ENCODE measurements at places on chromosomes 11 and 22.
A peak's percentile ranks its signal among the peaks of the same experiment; 100 is the strongest.

GRCh38 chr11:4523666-4524065 is 21.3 kb upstream of the OR52M1 start:
- no peak overlapping the region for H3K4me3 ChIP-seq
- no peak overlapping the region for H3K27ac ChIP-seq
- no peaks in the 10 kb centered on the region for H3K4me1 ChIP-seq
- H3K36me3 ChIP-seq: no peaks in the 10 kb centered on the region
- no peaks in the 10 kb centered on the region for H3K27me3 ChIP-seq

GRCh38 chr22:33832558-33833151 is 87.6 kb downstream of the LARGE1 start:
- no peak overlapping the region for H3K27ac ChIP-seq
- no peak overlapping the region for H3K4me3 ChIP-seq
- peaks cover 46% of the 10 kb centered on the region for H3K4me1 ChIP-seq
- DNase-seq: no peak
- no peaks in the 10 kb centered on the region for H3K36me3 ChIP-seq

DNA sequence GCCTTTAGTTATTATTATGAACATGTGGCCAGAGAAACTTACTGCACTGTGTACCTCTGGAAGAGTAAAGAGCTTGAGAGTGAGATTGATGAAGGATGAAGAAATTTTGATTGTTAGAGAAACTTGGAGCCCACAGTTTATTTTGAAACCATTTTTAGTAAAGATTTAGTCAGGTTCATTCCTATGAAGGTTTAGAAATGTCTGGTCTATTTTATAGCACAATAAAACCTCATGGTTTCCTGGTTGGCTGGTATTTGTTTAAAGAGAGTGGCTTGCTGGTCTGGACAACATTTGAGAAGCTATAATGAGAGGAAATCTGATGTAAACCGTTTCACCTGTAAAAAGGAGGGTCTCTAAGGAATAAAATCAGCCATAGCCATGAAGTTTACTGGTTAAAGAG is 8.8 kb upstream of the PDE3B start:
- no peaks in the 10 kb centered on the region for H3K36me3 ChIP-seq
- no peaks in the 10 kb centered on the region for H3K27me3 ChIP-seq
- H3K27ac ChIP-seq: peak overlapping the region; percentile 71
- H3K4me1 ChIP-seq: peaks cover 22% of the 10 kb centered on the region
- no peak for DNase-seq
- no peak overlapping the region for H3K4me3 ChIP-seq

DNA sequence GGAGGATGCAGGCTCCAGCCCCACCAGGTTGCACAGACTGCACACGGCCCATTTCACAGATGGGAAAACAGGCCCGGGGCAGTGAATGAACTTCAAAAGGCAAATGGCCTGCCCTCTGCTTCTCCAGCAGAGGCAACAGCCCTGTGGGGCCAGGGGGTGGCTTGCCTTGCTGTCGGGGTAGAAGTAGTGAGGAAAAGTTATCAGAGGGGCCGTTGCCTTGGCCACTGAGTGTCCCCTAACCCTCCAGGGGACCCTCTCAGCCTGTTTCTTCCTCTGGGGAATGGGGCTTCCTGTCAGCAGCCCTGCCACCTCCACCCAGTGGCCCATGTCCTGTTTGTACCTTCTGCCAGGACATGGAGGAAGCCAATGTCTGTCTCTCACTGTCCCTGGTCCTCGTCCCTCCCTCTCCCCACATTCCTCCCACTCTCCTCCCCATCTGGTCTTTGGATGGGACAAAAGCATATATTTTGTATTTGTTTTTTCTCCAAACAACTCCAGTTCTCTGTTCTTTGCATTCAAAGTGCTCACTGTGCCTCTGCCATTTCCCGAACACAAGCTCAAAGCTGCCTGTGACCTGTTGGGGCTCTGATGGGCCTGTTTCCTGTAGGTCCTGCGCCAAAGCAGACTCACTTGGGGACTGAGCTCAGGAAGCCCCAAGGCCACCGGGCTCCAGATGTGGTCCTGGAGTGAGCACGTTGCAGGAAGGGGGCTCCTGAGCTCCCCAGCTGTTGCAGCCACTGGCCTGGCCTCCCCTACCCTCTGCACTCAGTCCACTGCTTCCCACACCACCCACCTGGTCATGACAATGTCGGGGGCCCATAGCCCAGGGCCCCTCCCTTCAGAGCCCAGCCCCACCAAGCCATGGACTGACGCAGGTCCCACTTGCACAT is 9.5 kb downstream of the MAP4K2 start:
- H3K4me3 ChIP-seq: no peak overlapping the region
- H3K27me3 ChIP-seq: no peaks in the 10 kb centered on the region
- no peak overlapping the region for H3K27ac ChIP-seq
- DNase-seq: no peak
- H3K36me3 ChIP-seq: no peaks in the 10 kb centered on the region
- no peaks in the 10 kb centered on the region for H3K4me1 ChIP-seq

GRCh38 chr11:8947230-8947943 is 4.6 kb upstream of the ASCL3 start:
- H3K27ac ChIP-seq: no peak overlapping the region
- DNase-seq: no peak
- H3K36me3 ChIP-seq: peaks cover 43% of the 10 kb centered on the region
- H3K4me1 ChIP-seq: no peaks in the 10 kb centered on the region
- no peaks in the 10 kb centered on the region for H3K27me3 ChIP-seq

GRCh38 chr11:11070976-11071375 is 213.1 kb upstream of the ZBED5 start:
- no peaks in the 10 kb centered on the region for H3K27me3 ChIP-seq
- no peaks in the 10 kb centered on the region for H3K4me1 ChIP-seq
- no peak for DNase-seq
- H3K36me3 ChIP-seq: no peaks in the 10 kb centered on the region

DNA sequence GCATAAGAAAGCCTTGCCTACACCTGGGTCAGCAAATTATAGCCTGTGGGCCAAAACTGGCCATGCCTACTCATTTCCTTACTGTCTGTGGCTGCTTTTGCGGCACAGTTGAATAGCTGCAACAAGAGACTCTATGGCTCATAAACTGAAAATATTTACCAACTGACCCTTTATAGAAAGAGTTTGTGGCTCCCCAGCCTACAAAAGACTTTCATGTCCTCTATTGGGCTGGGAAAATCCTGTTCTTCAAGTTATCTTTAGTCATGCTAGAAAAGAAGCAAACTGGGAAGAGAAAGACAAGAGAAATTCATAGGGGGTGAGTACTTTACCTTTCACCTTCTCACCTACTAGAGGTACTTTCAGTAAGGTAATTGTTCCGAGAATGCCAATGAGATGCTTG is 175.1 kb downstream of the SWAP70 start:
- H3K4me3 ChIP-seq: no peak overlapping the region
- no peak for DNase-seq
- no peaks in the 10 kb centered on the region for H3K27me3 ChIP-seq
- no peak overlapping the region for H3K27ac ChIP-seq
- peaks cover 13% of the 10 kb centered on the region for H3K36me3 ChIP-seq
- no peaks in the 10 kb centered on the region for H3K4me1 ChIP-seq

DNA sequence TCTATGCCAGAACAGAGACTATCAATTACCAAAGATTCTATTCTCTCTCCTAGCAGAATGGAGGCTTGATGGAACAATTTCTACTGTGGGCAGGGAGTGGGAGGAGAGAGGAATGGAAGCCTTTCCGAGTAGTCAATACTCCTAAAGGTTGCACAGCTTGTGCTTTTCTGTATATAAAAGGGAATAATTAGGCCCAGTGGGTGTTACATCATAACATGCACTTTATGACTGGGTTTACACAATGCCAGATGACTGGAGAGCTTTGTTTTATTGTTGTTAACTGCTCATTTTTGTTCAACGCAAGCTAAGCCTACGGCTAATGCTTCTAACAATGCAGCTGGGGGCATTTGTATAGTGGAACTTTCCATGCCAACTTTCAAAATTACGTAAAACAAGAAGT is 2237.9 kb upstream of the RAG2 start:
- no peaks in the 10 kb centered on the region for H3K27me3 ChIP-seq
- DNase-seq: no peak
- H3K4me1 ChIP-seq: no peaks in the 10 kb centered on the region
- H3K36me3 ChIP-seq: no peaks in the 10 kb centered on the region

DNA sequence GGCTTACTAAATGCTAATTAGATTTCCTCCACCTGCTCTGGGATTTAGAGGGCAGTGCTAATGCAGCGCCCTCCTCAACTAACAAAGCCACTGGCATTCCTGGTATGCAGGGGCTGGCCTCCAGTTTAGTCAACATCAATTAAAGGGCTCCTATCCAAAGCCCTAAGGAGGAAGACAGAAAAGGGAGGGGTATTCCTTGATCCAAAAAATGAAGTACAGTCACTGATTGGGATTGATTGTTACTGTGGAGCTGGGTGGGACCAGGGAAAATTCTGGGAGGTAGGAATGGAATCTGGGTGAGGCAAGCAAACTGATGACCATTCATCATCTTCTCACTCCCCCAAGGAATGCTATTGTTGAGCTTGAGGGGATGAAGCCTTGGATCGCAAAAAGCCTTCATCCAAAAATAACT is 52.2 kb downstream of the GAB2 start:
- no peak overlapping the region for H3K27ac ChIP-seq
- no peaks in the 10 kb centered on the region for H3K27me3 ChIP-seq
- no peak for DNase-seq
- no peaks in the 10 kb centered on the region for H3K4me1 ChIP-seq
- no peak overlapping the region for H3K4me3 ChIP-seq
- no peaks in the 10 kb centered on the region for H3K36me3 ChIP-seq

- no peak overlapping the region for H3K27ac ChIP-seq
- H3K4me3 ChIP-seq: no peak overlapping the region
- no peaks in the 10 kb centered on the region for H3K4me1 ChIP-seq
- no peaks in the 10 kb centered on the region for H3K36me3 ChIP-seq
Observed at GRCh38 chr11:73019449-73019848, 122.7 kb downstream of the FCHSD2 start.

DNA sequence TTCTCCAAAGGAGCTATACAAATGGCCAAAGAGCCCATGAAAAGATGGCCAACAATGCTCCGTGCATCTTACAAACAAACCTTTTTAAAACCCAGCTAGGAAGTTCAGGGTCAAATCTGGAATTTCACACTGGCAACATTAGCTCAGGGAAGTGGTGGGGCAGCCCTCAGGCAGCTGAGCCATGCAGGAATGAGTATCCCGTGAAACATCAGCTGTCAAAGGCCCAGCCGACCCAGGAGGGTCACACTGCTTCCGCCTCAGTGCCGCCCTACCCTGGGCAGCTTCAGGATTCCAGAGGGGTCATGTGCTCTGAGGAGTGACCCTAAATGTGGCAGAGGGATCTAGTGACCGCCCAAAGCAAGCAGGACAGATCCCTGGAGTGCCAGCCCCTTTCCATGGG is 73.4 kb downstream of the LINC01488 start:
- H3K4me1 ChIP-seq: no peaks in the 10 kb centered on the region
- H3K27me3 ChIP-seq: no peaks in the 10 kb centered on the region
- no peaks in the 10 kb centered on the region for H3K36me3 ChIP-seq
- H3K4me3 ChIP-seq: no peak overlapping the region
- no peak for DNase-seq

- H3K4me3 ChIP-seq: no peak overlapping the region
- H3K4me1 ChIP-seq: no peaks in the 10 kb centered on the region
- H3K27ac ChIP-seq: no peak overlapping the region
- H3K27me3 ChIP-seq: no peaks in the 10 kb centered on the region
- no peak for DNase-seq
Observed at GRCh38 chr11:29328961-29329441, 687.8 kb downstream of the KCNA4 start.

GRCh38 chr11:88169471-88169870 is 5.8 kb downstream of the RAB38 start:
- no peaks in the 10 kb centered on the region for H3K36me3 ChIP-seq
- H3K27me3 ChIP-seq: no peaks in the 10 kb centered on the region
- no peaks in the 10 kb centered on the region for H3K4me1 ChIP-seq
- H3K4me3 ChIP-seq: no peak overlapping the region

GRCh38 chr11:28833670-28834069 is 725.5 kb downstream of the METTL15 start:
- no peaks in the 10 kb centered on the region for H3K4me1 ChIP-seq
- no peak overlapping the region for H3K27ac ChIP-seq
- H3K36me3 ChIP-seq: no peaks in the 10 kb centered on the region
- H3K27me3 ChIP-seq: no peaks in the 10 kb centered on the region

DNA sequence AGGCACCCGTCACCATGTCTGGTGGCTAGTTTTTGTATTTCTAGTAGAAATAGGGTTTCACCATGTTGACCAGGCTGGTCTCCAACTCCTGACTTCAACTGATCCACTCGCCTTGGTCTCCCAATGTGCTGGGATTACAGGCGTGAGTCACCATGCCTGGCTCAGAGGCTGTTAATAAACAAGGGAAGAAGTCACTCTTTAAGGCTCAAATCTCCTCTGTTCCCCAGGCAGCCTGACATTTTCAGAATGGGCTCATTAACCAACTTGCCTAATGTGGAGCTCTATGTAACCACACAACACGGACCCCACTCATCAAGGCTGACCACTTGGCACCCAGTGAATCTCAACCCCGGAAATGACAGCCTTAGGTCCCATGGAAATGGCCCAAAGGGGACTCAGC is 24.1 kb downstream of the APOL3 start:
- no peaks in the 10 kb centered on the region for H3K4me1 ChIP-seq
- DNase-seq: no peak
- no peaks in the 10 kb centered on the region for H3K36me3 ChIP-seq
- H3K4me3 ChIP-seq: no peak overlapping the region

DNA sequence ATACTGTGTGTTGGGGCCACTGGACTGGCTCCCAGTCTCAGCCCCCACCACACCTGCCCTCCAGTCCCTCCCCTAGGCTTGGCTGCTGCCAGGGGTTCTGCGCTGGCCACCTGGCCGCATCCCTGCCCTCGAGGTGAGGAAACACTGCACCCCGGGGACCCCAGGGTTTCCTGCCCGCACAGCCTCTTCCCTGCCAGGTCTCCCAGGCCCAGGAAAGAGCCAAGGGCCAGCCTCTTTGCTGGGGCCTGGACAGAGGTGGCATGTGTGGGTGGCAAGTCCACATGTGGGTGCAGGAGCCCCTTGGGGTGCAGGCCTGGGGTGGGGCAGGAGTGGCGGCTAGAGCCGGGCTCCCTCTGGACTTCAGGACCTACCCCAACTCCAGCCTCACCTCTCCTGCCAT is 2.5 kb downstream of the EPS8L2 start:
- DNase-seq: no peak
- H3K4me3 ChIP-seq: no peak overlapping the region
- H3K27me3 ChIP-seq: peaks cover 10% of the 10 kb centered on the region
- no peaks in the 10 kb centered on the region for H3K36me3 ChIP-seq
- peaks cover 64% of the 10 kb centered on the region for H3K4me1 ChIP-seq
- peak overlapping the region; percentile 94 for H3K27ac ChIP-seq

- H3K27ac ChIP-seq: no peak overlapping the region
- no peaks in the 10 kb centered on the region for H3K27me3 ChIP-seq
- no peak for DNase-seq
- peaks cover 64% of the 10 kb centered on the region for H3K36me3 ChIP-seq
- H3K4me1 ChIP-seq: peaks cover 21% of the 10 kb centered on the region
- no peak overlapping the region for H3K4me3 ChIP-seq
Observed at GRCh38 chr22:38737302-38738060, 18.3 kb downstream of the SUN2 start.

DNA sequence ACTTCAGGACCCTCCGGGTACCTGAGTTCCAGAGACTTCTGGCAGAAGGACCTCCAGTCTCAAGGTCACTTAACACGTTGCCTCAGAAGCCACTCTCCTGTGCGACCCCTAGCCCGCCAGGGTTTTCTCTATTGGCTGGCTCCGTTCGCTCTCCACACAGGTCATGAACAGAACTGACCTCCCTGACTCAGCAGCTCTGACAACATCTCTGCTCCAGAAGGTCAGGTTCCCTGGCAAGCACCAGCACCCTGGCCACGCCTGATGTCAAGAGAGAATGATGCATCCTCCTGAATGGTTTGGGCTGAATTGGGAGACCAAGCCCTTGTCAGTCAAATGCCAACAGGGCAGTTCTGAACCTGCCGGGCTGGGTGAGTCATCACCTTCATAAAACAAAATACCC is 84.3 kb upstream of the TMEM45B start:
- DNase-seq: no peak
- H3K4me1 ChIP-seq: no peaks in the 10 kb centered on the region
- no peaks in the 10 kb centered on the region for H3K27me3 ChIP-seq
- H3K4me3 ChIP-seq: no peak overlapping the region

Measured in transverse colon (tissue), 4 donors.